ENCODE measurements at places on chromosomes 1 and 21.

GRCh38 chr1:210246447-210246846, 13.9 kb downstream of the SERTAD4 start:
- no peak for DNase-seq

- DNase-seq: no peak
Observed at GRCh38 chr1:222911866-222912265, 97.0 kb downstream of the DISP1 start.

DNA sequence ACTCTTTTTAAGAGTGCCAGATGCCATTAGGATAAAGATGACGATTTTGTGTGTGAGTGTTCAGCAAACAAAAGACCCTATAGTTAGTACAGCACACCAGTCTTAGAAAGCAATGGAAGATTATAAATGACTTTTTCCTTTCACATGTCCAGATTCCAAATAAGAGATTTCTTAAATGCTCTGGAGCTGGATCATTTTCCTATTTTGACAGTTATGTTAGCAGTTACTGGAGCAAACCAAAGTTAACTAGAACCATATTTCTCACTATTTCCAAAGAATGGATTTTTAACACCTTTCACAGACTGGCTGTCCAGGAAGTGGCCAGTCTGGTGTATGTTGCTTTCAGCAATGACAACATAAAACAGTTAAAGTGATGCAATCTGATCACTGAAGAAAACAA, 905.8 kb upstream of the ADGRL2 start:
- no peak for DNase-seq

GRCh38 chr1:233443040-233443760, 115.7 kb downstream of the MAP3K21 start:
- no peak for DNase-seq

DNA sequence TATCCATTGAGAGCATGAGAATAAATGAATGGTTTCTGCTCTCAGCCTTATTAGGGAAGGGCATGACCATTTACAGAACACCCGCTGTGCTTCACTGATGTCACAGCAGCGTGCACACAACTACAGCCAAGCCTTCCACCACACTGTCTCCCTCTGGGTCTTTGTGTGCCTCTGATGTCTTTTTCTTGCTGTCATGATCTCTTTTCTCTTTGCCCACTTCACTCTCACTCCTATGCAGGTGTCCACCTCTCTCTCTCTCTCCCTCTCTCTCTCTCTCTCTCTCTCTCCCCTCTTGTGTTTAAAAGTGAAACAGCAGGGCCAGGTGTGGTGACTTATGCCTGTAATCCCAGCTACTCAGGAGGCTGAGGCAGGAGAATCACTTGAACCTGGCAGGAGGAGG, 232.5 kb upstream of the JUN start:
- DNase-seq: no peak

DNA sequence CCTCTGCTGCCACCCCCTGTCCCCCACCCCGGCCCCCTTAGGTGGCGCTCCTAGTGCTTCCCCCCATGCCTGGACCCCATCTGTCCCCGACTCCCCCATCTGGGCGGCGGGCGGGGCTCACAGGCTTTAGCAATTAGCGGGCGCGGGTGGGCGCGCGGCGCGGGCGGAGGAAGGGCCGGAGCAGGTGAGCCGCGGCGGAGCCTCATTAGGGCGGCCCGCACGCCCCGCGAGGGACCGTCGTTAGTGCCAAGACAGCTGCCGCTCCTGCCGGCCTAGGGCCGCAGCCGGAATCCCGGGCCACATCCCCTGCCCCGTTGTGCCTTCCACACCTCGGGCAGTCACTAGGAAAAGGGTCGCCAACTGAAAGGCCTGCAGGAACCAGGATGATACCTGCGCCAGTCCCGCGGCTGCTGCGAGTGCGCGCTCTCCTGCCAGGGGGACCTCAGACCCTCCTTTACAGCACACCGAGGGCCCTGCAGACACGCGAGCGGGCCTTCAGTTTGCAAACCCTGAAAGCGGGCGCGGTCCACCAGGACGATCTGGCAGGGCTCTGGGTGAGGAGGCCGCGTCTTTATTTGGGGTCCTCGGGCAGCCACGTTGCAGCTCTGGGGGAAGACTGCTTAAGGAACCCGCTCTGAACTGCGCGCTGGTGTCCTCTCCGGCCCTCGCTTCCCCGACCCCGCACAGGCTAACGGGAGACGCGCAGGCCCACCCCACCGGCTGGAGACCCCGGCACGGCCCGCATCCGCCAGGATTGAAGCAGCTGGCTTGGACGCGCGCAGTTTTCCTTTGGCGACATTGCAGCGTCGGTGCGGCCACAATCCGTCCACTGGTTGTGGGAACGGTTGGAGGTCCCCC, 7.6 kb downstream of the OLIG2 start:
- DNase-seq: no peak

DNA sequence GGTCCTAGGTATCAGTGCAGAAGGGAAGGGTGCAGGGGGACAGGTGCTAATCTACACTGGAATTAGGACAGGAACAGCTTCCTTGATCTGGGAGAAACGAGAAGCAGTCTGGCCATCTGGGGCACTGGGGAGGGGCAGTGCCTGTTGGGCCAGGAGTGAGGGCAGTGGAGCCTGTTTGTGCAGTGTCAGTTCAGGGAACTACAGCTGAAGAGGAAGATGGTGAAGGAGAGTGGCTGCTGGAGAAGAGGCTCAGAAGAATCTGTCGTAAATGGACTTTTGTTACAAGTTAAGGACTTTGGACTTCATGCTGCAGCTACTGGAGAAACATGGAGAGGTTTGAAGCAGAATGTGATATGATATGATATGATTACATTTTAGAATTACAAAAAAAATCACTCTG, 3.2 kb upstream of the TNFSF4 start:
- DNase-seq: no peak

- no peak for DNase-seq
Observed at GRCh38 chr1:119631433-119632102, 16.5 kb downstream of the ZNF697 start.

All from activated CD8-positive, alpha-beta memory T cell treated with anti-CD3 and anti-CD28 coated beads for 4 hours (primary cell).